ENCODE measurements at places on chromosomes 16 and 17.

DNA sequence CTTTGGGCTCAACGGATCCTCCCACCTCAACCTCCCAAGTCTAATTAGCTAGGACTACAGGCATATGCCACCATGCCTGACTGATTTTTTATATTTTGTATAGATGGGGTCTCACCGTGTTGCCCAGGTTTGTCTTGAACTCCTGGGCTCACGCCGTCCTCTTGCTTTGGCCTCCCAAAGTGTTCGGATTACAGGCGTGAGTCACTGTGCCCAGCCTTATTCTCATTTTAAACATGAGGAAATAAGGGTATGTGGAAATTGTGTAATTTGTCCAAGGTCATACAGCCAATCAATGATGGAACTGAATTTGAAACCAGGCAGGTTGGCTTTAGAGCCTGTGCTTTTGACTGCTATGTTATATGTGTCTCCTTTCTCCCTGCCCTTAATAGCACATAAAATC lies 27.4 kb upstream of the AQP8 start:
- peak; percentile 51 for DNase-seq

DNA sequence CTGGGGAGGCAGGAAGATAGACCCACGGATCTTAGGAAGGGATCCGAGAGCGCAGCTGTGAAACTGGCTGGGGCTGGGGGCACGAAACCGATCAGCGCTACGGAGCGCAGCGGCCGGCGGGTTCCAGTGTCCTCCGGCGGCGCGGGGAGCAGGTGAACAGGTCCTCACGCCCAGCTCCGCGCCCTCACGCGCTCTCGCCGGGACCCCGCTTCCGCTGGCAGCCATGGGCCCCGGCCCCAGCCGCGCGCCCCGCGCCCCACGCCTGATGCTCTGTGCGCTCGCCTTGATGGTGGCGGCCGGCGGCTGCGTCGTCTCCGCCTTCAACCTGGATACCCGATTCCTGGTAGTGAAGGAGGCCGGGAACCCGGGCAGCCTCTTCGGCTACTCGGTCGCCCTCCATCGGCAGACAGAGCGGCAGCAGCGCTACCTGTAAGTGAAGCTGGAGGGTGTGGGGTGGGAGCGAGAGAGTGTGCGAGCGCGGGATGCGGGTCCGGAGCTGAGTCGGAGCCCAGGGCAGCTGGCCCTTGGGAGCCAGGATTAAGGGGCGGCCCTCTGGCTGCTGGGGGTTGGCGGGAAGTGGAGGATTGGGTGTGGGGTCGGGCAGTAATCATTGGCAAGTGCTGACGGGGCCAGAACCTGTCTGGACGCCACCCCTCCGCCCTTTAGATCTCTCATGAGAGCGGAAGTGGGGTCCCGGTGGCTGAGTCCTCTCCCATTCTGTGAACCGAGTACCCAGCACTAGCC lies 479 bp downstream of the ITGA3 start:
- peak; percentile 80 for DNase-seq

DNA sequence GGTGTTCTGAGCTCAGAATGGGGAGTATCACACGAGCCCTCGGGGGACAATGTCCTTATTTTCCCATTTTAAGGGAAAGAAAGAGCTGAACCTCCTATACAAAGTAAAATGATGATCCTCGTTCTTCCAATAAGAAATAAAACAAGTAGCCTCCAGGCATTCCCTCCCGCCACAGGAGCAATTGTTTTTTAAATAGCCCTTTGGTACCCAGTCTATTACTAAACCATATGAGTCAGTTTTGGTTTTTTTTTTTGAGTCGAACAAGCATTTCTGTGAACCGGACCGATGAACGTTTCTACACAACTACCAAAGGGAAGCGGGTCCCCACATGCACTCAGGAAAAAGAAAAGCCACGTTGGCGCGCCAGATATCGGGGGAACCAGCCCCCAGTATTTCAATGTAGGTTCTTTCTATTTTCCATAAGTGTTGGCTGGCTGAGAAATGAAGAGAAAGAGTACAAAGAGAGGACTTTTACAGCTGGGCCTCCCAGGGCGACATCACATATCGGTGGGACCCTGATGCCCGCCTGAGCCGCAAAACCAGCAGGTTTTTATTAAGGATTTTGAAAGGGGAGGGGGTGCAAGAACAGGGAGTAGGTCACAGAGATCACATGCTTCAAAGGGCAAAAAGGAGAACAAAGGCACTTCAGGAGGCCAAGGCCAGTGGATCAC lies 3.8 kb upstream of the DCXR start:
- DNase-seq: no peak

DNA sequence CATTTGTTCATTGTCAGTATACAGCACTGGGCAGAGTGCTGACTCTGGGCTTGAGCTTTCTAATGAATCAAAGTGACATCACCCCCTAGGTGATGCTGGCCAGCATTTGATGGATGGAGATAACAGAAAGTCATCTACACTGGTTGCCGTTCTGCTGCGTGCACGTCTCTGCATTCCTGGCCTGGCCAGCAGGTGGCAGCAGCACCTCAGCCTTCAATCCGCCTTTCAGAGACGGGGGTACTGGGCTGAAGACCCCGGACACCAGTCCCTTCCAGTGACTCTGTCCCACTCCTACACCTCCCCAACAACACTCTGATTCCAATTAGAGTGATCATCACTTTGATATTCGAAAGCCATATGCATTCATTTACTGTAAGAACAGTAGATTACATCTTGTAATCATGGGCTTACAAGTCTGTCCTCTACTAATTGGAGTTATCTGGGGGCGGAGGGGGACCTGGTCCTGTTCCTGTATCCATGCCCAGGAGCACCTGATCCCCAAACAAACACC lies 6.0 kb downstream of the CPSF4L start:
- DNase-seq: peak; percentile 28

DNA sequence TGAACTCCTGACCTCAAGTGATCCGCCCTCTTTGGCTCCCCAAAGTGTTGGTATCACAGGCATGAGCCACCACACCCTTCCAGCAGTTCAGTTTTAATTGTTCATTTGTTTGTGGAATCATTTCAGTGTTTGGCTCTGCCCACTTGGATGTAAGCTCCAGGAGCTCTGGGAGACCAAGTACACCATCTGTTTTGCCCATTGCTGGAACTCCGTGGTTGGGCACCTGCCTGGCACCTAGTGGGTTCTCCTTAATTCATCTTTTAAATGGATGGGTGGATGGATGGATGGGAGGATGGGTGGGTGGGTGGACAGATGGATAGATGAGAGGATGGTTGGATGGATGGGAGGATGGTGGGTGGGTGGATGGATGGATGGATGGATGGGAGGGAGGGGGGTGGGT lies 953 bp upstream of the NECAB2 start:
- no peak for DNase-seq

- DNase-seq: no peak
These were observed 65.2 kb downstream of the NKD1 start for GRCh38 chr16:50613281-50613963.

DNA sequence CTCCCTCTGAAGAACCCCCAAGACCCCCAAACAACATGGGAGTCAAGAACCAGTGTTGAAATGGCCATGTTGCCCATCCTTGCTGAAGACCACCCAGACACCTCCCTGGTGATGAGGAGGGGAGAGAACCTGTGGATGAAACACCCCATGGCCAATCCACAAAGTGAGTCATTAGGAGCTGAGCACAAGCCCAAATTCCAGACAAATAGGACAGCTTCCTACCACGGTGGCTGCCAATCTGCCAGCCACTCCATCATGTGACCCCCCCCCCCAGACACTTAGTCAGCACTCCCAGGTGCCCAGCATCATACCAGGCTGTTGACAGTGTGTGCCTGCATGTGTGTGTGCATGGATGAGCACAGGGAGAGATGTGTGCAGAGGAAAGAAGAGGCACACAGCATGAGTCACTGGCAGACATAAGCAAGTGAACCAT lies 26.4 kb upstream of the RPL38 start:
- DNase-seq: peak; percentile 41

- no peak for DNase-seq
These were observed 27.4 kb upstream of the TNRC6C start for GRCh38 chr17:77930780-77931768.

DNA sequence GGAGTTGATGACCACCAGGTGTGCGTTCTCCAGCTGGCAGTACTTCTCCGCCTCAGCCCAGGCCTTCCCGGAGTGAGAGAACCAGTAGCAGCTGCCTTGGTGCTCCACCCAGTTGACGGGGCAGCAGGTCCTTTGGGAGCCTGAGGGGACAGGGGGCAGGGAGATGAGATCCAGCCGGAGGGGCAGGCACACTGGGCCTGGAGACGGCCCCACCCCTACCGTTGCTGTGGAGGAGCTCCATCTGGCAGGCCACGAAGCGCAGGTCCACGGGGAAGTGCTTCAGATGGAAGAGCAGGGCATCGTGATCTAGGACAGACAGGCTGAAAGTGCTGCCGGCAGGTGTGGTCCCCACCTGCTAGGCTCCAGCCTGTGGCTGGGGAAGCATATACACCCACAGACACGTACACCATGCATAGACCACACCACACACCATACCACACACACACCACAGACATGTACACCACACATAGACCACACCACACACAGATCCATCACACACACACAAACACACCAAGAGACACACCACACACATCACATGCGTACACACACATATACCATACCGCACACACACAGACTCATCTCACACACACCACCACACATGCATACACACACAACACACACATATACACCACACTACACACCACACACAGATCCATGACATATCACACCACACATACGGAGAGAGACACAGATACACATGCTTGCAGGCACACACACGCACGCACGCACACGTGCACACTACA lies 7.4 kb downstream of the ASGR2 start:
- DNase-seq: no peak

- DNase-seq: no peak
These were observed 397.4 kb downstream of the NPIPA8 start for GRCh38 chr16:17939122-17939536.

DNA sequence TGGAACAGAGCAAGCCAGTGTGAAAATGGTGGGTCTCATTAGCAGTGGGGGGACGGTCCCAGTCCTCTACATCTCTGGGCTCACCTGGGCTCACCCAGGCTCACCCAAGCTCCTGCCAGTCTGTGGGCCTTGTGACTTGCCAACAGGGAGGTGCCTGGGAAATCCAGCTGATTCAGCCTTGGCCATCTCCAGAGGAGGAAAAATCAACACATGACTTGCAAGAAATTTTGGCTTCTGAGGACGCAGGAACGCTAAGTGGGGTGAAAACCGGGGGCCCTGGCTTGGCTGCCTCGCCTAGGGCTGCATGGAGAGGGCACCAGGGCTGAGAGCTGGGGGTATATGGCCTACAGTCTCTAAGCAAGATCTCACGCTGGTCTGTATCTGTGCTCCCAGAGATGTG lies 47.7 kb downstream of the VAC14 start:
- DNase-seq: no peak

- DNase-seq: no peak
These were observed 1.3 kb upstream of the CDK5R1 start for GRCh38 chr17:32485261-32486110.

- DNase-seq: no peak
These were observed 9.2 kb downstream of the KDM6B start for GRCh38 chr17:7843257-7843535.

DNA sequence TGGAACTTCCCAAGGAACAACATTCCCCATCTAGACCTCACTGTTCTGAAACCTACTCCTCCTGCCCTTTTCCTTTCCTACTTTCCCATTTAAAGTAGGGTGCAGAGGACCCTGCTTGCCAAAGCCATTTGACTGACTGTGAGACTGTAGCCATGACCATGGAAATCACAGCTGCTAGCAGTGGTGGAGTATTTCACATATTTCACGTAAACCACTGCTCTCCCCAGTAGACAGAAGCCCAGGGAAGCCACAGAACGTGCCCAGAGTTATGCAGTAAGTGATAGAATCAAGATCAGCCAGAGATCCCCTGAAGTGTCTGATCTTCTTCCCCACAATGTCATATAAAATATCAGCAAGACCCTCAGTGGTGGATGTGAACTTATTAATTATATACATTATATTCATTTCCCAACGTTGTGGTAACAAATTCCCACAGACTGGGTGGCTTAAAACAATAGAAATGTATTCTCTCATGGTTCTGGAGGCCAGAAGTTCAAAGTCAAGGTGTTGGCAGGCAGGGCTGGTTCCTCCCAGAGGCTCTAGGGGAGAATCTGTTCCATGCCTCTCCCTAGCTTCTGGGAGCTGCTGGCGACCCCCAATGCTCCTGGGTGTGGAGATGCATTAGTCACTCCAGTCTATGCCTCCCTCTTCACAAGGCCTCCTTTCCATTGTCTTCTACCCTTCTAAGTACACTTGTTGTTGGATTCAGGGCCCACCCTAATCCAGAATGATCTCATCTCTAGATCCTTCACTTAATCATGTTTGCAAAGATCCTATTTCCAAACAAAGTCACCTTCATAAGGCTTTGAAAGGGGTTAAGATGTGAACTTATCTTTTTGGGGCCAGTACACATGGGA lies 20.7 kb upstream of the PRM1 start:
- no peak for DNase-seq

DNA sequence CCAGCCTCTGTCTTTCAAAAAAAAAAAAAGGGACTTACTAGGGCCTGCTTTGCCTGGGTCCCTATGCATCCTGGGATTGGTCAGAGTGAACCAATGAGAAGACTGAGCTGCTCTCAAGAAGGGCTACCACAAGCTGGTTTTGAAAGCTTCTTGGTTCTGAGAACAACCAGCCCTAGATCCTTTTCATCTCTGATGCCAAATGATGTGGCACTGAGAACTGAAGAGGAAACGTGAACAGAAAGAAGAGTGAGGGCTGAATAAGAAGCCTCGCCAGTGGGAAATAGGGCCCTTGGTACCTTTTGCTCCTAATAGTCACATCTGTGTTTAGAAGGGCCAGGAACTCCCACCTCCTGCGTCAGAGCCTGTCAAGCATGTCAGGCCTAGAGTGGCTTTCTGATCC lies 10.7 kb downstream of the TACO1 start:
- DNase-seq: no peak

DNA sequence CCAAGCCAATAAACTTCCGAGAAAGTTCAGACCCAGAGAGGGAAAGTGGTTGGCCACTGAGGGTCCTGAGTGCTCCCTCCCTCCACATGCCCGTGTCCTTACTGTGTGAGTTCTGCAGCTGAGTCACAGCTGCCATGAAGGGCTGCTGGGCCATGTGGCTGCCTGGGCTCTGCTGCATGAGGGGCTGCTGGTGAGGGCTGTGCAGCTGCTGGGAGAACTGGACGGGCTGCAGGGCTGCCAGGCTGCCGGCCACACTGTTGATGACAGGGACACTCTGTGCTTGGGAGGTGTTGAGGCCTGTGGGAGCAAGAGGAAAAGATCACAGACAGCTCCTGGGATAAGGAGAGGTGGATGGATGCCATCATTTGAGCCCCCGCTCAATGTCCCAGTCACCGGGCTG lies 44.0 kb downstream of the HNF1B start:
- no peak for DNase-seq
